ENCODE measurements at places on chromosomes 5 and 9.

GRCh38 chr5:176619203-176619568 is 9.2 kb upstream of the GPRIN1 start:
- DNase-seq: peak; percentile 90

GRCh38 chr9:99366621-99367020 is 144.5 kb downstream of the SEC61B start:
- no peak for DNase-seq

DNA sequence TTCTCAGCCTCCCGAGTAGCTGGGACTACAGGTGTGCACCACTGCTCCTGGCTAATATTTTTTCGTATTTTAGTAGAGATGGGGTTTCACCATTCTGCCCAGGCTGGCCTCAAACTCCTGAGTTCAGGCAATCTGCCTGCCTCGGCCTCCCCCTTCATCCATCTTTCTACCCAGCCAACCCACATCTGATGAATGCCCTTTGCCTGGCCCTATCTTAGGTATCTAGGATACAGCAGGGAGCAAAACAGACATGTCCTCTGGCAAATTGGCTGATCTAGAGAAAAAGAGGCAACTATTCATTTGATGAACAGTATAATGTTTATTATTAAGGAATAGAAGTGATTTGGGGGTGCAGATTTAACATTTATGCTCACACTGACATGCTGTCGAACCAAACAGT is 123.0 kb downstream of the TRIO start:
- no peak for DNase-seq

DNA sequence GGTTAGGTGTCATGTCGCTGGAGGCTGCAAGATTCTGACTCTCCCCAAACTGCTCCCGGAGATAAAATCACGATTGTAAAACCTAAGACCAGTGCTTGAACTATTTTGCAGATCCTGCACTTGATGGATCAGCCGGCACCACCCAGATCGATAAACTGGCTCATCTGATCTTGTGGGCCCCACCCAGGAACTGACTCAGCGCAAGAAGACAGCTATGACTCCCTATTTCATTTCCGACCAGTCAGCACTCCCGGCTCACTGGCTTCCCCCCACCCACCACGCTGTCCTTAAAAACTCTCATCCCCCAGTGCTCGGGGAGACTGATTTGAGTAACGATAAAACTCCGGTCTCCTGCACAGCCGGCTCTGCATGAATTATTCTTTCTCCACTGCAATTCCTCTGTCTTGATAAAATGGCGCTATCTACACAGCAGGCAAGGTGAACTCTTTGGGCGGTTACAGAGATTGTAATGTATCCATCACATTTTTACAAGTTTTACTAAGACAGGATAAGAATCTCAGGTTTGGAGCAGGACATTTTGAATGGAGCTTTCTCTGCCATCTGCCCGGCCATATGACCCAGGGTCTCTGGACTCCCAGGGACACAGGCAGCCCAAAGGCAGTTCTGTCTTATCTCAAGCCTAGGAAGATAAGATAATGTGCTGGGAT is 10.6 kb upstream of the PPP1R26 start:
- DNase-seq: no peak

DNA sequence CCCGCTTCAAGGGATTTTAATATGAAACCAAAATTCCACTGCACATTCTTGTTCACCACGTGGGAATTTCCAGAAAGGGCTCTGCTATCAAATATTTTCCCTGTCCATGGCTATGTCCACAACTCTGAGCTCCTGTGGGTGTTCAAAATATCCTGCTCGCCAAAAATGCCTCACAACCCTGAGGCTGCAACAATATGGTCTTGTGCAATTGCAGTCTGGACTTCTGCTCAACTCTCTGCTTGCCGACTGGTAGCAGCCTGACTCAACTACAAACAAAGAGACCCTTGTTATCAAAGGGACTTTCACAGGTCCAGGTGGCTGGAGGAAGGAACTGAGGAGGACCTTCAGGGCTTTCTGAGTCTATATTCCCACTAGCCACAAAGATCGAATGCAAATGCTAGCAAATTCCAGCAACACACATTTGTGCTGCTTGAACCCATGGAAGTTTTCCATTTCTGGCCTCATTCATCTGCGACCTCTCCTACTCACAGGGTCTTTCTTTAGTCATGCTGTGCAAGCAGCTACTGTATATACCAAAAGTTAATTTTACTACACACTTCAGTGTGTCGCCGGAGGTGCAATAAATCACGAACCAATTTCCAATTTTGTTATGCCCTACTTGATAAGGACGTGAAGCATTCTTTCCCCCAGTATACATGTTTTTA is 169.2 kb upstream of the SLC30A5 start:
- DNase-seq: no peak

GRCh38 chr9:114348906-114349482 is 19.3 kb downstream of the ORM2 start:
- peak; percentile 90 for DNase-seq

GRCh38 chr5:143239882-143240518 is 163.5 kb downstream of the NR3C1 start:
- no peak for DNase-seq

- DNase-seq: no peak
Measured at GRCh38 chr9:98925956-98926355, 17.8 kb upstream of the COL15A1 start.

DNA sequence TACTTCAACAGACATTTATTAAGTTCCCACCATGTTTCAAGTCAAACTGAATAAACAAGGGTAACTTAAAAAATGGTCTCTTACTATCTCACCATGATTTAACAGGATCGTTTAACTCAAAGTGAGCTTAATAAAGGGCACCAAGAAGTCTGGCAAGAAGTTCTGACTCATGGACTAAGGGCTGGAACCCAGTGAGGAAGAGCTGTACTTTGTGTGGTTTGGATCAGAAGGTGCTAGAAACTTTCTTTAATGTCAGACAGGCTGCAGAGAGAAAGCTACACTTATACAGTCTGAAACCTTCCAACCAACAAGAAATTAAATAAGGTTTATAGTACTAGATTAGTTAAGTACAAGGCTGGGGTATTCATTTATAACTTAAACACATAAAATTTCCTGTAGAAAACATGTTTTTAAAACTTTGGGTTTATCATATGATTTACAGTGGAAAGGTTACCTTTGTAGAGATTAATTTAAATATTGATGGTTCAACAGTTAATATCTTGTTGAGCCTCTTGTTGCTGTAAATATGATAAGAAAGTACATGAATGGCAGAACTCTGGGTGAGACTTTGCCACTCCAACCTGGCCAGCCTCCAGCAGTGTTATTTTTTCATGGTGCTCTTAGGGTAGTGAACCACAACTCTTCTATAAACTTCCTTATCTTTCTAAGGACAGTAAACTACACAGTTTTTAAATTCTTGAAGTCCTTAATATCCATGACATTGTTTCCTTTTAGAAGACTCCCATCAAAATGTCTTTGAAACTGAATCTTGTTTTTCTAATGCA is 162.8 kb downstream of the MAN2A1 start:
- no peak for DNase-seq

- DNase-seq: no peak
Measured at GRCh38 chr5:179624841-179625271, 1.4 kb upstream of the HNRNPH1 start.

GRCh38 chr9:136292591-136293448 is 11.1 kb downstream of the CCDC187 start:
- DNase-seq: no peak

GRCh38 chr9:130461218-130461630 is 16.5 kb downstream of the ASS1 start:
- DNase-seq: peak; percentile 85

DNA sequence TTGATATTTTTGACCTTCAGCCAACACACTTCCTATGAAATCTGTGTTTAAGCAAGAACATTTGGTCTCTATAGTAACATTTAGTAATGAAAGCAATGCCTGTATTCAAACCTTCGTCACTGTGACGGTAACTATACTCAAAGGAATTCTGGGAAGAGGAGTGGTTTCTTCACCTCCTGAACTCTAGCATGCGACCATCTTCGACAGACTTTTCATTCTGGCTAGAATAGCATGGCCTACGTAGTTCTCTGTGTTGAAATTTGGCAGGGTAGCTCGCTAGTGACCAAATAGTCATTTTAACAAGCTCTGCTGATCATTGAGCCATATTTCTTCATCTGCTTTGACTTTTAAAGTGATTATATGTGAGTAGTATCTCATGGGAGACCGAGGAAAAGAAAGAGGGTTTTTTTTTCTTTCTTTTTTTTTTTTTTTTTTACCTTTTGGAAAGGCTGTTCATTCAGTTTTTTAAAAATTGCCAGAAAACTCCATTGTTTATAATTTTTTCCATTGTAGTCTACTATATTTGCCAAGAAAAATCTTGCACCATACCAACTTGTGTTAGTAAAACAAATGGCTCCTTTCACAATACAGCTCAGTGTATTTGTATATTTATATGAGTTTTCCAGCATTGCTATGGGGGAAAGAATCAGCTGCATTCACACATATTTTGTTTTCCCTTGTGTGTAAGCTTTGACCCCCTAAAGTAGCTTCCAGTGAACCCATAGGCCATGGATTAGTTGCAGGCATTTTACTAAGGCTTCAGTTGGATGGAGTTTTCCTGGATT is 166.8 kb downstream of the NNT start:
- DNase-seq: no peak

DNA sequence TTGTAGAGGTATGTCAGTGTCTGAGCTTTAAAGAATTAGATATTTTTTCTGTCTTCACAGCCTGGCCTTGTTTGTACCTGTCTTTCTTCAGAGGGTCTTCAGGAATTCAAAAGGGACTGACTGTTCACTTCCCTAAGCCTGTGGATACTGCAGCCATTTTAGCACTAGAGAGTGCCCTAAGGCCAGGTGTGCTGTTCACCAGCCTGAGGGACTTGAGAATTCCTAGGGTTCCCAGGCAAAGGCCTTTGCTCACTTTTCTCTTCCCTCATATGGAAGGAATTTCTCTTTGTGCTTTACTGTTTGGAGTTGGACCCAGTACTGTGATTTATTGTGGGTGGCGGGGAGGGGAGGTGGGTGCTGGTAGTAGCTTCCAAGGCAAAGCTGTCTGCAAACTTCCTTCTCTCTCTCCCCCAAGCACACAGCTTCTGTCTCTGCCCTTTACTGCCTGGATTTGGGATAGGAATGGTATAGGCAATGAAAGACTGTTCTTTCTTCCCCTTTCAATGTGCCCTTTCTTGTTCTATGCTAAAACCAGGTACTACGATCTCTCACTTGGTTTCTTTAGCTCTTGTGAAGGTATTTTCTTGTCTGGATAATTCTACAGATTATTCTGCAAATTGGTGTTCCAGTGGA is 9.7 kb upstream of the LRRC70 start:
- DNase-seq: no peak

DNA sequence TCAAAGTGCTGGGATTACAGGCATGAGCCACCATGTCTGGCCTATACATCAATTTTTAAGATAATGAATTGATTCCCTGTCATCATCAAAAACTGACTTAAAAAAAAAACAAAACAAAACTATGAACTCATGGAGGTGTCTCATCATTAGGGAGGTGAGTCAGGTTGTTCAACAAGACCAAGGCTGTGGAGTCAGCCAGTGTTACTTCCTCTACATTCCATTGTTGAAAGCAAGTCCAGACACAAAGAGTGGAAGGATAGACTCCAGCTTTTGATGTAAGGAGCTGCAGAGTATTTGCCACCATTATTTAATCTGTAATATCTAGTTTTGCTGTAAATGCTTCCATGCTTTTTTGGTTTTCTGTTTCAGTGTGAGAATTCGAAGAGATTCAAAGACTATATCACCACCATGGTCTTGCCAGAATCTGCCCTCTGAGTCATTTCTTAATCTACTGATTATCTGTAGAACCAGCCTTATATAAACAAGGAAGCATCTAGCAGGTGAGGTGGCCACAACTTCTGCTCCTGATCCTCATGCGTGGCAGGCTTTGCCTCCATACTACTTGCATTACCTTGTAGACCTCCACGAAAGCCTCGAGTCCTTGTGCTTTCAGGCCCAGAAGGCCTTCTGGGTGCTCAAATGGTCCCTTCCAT is 156.1 kb downstream of the FGF1 start:
- DNase-seq: no peak

DNA sequence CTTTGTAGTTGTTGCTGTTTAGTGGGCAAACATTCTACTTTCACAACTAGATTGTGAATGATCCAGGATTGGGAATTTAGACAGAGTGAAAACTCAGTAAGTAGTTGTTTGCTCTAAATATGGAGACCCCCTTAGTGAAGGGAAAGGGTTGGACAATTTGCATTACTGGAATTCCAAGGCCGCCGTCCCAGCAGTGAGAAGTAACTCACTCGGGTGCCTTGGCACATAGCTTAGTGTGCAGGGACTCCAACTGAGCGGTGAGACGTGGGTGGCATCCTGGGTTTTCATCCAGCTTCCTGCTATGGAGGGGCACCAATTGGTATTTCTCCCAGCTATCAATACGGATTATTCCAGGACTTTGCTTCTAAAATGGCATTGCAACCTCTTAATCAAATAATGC is 69.7 kb upstream of the FCN1 start:
- no peak for DNase-seq

DNA sequence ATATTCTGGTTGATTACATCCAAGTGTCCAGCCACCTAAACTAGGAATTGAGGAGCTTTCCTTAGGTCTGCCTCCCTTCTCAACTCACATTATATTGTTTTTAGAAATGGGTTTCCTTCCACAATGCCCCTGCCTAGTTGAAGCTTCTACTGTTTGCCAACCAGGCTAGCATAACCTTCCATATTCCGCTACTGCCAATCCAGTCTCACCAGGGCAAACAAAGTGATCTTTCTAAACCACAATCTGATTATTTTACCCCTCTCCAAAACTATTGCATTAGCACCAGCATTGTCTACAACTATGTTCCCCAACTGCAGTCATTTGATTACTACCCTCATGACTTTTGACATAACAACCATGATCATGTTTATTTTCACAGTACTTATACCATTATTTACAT is 115.8 kb upstream of the RASEF start:
- DNase-seq: no peak
